T-cell (primary cell): ENCODE measurements at places on chromosomes 3 and 15.
A peak's percentile ranks its signal among the peaks of the same experiment; 100 is the strongest.

DNA sequence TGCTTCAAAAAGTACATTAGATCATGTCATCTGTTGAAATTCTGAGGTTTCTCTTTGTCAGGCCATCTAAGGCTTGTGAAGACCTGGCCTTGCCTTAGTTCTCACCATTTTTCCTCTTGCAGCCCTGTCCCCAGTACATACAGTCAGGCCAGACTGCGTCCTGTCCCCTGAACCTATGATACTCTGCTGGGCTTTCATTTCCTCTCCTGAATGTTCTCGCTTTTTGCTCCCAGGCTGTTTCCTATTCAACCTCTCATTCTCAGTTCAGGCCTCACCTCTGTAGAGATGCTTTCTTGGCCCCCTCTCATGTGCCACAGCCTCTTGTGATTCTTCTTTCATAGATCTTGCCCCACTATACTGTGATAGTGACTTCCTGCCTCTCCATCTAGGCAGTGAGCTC is 648.8 kb upstream of the KCNMB2 start:
- no peak for DNase-seq

DNA sequence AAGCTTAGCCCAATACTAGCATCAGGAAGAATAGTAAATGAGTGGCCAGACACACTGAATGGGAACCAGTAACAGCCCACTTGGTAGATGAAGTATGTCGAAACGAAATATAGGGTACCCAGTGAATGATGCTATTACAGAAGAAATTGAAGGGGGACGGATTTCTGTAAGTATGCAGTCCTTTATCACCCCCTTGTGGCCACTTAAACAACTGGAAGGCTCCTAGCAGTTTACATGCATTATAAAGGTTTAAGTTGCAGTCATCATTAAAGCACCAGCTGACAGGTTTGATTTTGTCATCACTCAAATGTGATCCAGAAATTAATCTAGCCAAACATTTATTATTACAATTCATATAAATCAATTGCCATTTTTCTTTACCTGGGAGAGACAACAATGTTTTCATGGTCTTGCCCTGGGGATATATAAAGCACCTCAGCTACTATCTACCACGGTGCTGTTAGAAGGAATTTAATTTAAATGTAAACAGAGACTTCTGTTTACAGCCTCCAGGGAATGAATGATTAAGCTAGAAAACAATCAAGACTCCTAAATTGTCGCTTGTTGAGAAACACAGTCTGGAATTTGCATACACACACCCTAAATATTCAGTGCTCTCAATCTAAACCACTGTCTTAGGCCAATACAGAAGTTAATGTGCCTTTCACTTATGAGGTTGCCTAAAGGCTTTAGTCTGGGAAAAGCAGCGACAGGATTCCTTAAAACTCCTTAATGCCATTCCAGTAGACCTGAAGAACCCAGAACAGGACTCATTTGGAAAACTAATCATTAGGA is 7.8 kb downstream of the EIF1B start:
- DNase-seq: no peak

DNA sequence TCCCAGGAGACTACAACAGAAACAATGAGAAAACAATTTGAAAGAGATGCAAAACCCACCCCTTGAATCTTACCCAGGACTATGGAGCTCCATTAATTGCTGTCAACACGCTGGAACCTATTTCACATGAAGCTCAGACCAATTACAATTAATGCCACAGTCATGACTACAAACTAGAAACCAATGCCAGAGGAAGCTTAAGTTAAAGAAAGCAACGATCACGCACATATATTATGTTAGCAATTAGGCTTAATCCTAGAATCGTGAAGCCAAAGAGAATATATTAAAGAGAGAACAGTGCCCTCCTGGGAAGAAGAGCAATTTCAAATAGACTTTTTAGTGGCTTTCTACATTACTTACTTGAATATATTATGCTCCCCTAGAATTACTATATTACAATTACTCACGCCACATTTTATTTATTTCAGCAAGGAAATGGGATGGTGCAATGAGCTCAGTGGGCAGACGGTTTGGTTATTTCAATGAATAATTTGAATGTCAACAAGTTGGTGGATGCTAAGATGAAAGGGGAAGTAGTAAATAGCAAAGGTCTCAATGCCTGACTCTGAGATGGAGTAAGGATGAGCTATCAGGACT is 125.5 kb downstream of the GREM1 start:
- DNase-seq: no peak

GRCh38 chr3:177437513-177438337 is 240.4 kb upstream of the TBL1XR1 start:
- DNase-seq: no peak

GRCh38 chr3:61522060-61522459 is 39.3 kb upstream of the PTPRG start:
- DNase-seq: no peak

GRCh38 chr3:192675958-192676649 is 51.2 kb downstream of the FGF12 start:
- no peak for DNase-seq

- no peak for DNase-seq
These were observed 504.1 kb downstream of the NTRK3 start for GRCh38 chr15:87752250-87752951.

DNA sequence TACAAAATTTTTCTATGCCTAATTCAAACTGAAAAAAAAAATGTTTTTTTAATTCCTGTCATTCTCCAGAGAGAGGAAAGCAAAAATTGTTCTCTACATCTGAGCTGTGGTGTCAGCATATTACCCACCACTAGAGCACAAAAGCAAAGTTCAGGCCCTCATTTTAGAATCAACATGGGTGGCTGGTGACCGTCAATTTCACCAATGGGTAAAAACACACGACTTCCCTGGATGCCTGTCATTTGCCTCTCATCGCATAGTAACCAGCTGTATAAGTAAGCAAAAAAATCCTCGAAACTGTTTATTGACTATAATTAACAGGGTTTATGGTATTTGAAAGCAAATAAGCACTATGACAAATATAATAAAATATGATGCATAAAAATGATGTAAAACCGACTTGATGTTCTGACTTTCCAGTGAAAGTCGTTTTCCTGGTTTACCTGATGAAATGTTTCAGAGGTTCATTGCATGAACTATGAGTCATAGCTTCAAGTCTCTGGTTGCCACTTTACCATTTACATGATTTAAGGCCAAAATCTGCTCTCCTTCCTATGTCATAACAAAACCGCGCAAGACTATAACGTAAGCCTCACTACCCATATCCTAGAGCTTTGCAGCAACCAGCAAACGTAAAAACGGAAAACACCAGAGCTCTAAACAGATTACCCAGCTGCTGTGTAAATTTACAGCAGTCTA is 60.5 kb downstream of the THBS1 start:
- DNase-seq: no peak

GRCh38 chr15:31274496-31275330 is 51.9 kb upstream of the KLF13 start:
- DNase-seq: no peak

GRCh38 chr3:54093491-54094248 is 28.7 kb upstream of the CACNA2D3 start:
- no peak for DNase-seq

GRCh38 chr15:48331796-48332641 is 790 bp downstream of the DUT start:
- peak; percentile 52 for DNase-seq

GRCh38 chr3:24220859-24221657 is 273.6 kb downstream of the THRB start:
- no peak for DNase-seq

- no peak for DNase-seq
These were observed 1.9 kb downstream of the CAMK2N2 start for GRCh38 chr3:184259396-184259877.

DNA sequence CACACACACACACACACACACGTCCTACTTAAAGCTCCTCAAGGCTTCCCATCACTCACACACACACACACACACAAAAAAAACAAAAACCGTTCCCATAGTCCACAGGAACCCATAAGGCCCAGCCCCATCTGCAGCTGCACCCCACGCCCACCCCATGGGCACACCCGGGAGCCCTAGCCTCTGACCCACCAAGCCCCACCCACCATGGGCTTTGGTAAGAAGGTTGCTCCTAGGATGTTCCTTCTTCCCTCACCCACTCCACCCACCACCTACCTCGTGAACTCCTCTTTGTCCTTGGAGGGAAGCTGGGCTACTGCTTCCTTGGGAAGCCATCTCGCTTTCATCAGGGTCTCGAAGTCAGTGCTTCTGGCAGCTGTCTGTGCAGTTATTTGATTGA is 115.1 kb downstream of the TPRA1 start:
- no peak for DNase-seq

GRCh38 chr15:85651548-85651947 is 143.2 kb downstream of the KLHL25 start:
- DNase-seq: no peak

- DNase-seq: no peak
These were observed 72.3 kb upstream of the ST3GAL6 start for GRCh38 chr3:98690876-98691275.

GRCh38 chr3:47890126-47890827 is 87.3 kb downstream of the DHX30 start:
- DNase-seq: no peak

DNA sequence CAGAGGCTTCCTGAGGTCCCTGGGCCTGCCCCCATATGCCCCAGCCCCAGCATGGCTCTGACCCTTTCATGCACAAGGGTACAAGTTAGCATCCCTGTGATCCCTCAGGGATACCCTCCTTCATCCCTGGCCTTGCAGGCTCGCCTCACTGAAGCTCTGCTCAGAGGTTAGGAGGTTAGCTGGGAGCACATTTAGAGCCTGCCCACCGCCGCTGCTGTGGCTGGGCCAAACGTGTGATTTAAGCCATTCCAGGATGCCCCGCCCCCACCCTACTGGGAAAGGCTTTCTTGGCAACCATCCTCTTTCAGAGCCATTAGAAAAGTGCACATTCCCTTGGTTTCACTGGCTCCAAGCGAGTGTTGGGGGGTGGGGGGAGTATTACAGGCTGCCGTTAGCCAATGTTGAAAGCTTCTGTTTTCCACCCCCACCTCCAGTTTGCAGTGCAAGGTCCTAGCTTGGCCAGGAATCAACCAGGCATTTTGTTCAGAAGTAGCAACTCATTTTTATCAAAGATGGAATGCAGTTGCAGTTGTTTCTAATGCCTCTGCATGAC is 6.3 kb upstream of the HES1 start:
- no peak for DNase-seq

DNA sequence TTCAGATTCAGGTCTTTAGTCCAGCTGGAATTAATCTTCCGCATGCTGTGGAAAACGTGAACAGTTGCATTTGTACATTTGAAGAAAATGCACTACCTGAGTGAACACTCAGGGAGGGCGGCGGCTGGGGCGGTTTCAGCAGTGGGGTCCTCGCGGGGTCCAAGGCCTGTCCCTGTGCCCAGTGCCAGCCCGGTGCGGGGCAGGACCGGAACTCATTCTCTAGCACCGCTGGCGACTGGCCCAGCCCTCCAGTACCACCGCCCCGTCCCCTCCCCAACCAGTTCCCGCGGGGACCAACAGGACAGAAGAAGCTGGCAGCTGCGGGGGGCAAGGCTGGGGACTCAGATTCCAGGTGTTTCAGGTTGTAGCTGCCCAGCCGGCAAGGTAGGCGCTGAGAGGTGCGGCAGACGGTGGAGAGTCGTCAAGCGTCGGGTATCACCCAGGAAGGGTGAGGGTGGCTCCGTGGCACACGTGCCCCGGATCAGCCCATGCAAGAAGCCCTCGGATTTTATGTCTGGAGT is 72.2 kb upstream of the ARNT2 start:
- DNase-seq: no peak

DNA sequence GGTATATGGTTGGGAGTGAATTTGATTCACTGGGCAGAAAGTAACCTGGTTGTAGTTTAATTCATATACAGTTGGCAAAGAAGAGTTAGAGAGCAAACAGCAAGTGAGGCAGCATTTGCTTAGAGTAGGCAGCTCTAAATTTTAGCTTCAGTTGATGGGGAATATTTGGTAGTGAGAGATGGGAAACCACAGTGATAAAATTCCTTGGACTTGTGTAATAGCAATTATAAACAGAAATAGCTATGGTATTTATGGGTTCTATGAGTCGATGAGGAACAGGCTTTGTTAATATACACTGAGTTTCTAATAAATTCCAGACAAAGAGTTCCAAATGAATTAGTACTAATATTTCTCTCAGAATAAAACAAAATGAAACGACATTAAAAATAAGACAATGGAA is 894.0 kb downstream of the ROBO2 start:
- DNase-seq: no peak

- DNase-seq: no peak
These were observed 285.4 kb downstream of the CNTN3 start for GRCh38 chr3:74329096-74329495.

GRCh38 chr3:95476534-95476933 is 1337.9 kb upstream of the EPHA6 start:
- no peak for DNase-seq

DNA sequence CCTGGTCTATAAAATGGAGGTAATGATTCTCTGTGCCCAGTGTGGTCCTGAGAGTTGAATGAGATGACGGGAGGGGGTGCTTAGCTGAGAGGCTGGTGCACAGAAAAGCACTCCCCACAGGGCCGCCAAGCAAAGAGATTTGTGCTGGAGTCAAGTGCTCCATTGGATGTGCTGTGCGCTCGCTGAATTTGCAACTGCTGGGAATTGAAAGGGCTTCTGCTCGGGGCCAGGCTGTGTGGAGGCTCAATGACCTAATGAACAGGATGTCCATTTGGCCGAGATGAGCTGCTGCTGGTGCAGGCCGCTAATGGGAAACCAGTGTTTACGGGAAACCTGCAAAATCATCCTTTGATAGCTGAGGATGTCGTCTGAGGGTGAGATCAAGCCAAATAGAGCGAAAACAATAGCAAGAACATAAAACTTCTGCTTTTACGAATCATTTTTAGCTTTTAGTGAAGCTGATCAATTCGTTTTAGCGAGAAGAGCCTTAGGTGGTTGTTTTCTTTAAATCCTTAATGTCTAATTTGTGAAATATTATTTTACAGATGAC is 211.7 kb downstream of the GABRG3 start:
- DNase-seq: no peak

- no peak for DNase-seq
These were observed 15.9 kb upstream of the SMAD3 start for GRCh38 chr15:67049351-67050044.

- no peak for DNase-seq
These were observed 7.3 kb downstream of the GRIP2 start for GRCh38 chr3:14532691-14533456.

DNA sequence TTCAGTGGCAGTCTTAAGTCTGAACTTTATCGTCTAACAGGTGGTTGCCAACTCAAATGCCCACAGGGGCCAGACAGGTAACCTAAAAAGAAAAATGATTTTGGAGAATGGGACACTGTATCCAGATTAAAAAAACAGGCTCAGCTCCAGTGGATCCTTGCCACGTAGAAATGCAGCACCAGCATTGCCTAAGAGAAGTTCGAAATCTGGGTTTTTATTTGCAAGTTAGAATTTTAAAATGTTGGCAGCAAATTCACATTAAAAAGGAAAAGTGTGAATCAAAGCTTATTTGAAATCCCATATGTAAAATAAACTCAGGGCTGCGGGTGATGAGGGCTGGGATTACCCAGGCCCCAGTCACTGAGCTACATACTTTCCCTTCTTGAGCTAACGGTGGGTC is 408.5 kb upstream of the SUCLG2 start:
- DNase-seq: no peak

DNA sequence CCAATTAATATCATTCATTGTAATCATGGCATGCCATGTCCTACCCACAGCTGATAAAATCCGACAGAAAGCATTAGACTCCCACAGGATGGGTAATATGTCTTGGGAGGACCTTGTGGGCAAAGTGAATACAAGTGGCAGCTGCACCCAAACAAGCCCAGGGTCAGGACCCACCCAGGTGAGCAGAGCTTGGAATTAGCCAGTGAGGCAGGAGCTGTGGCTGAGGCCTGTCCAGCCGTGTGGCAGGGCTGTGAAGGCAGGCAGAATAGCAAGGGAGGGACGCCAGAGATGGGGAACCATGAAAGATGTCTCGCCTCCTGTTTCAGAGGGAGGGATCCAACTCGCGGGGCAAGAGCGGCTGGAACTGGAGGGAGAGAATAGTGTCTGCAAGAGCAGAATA is 74.5 kb downstream of the PPCDC start:
- DNase-seq: no peak
